ENCODE measurements at places on chromosomes 1 and 21.

DNA sequence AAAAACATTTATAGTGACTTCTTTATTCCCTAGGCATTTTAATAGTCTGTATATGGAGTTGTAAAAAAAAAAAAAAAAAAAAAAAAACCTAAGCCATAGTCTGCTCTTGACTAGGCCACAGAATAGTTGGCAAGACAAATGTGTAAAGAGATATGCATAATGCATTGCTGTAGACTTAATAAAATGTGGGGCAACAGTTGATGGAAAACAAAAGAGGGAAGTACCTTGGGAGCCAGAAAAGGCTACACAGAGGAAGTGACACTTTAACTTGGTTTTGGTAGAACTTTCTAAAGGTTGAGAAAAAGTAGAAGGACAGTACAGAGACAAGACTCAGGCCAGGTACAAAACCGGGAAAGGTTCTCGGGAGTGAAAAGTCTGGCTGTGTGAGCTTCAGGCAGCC is 802.9 kb upstream of the ADAMTS5 start:
- DNase-seq = no peak

GRCh38 chr1:61056573-61057439 is 25.6 kb upstream of the NFIA start:
- peak; percentile 29 for DNase-seq

- no peak for DNase-seq
Measured at GRCh38 chr1:47491341-47491753, 53.5 kb downstream of the FOXD2 start.

DNA sequence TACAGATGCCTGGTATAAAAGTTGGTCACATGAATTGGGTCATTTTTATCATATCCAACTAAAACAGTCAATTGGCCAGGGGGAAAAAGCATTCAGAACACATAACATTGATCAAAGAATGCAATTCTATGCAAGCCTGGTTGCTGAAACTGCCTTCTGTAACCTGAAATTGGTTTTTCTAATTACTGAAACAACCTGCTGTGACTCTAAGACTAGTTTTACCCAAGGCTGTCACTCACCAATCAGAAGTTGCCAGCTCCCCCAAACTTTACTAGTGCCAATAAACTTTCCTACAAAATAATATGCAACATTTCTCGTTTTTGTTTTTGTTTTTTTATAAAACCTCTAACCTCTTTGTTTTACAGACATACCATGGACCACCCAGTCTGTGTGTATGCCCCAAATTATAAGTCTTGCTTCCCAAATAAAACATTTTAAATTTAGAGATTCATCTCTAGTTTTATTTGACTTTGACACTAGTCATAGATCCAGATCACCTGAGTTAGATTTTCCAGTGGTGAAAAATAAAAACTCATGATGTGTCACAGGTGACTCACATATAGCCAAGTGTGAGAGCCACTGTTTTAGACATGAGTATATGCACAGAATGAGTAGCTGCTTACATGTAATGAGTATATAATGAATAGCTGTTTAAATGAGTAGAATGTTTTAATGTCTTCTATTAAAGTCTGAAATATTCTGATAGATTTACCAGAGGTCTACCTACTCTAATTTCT is 64.2 kb upstream of the CR2 start:
- DNase-seq = peak; percentile 13

DNA sequence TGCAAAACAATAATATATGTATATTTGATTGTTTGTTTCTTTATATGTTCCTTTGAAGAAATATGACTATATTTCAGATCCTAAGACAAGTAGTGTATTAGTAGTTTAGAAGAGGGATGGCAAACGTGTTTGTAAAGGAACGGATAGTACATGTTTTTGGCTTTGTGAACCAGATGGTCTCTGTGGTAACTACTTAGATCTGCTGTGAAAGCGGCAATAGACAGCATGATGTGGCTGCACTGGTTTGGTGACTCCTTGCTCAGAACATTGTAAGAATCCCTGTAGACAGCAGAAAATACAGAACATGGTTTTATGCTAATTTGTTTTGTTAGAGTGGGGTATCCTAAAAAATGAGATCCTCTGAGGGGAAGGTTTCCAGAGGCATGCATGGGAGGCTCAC is 3.1 kb downstream of the ACADM start:
- DNase-seq = no peak

DNA sequence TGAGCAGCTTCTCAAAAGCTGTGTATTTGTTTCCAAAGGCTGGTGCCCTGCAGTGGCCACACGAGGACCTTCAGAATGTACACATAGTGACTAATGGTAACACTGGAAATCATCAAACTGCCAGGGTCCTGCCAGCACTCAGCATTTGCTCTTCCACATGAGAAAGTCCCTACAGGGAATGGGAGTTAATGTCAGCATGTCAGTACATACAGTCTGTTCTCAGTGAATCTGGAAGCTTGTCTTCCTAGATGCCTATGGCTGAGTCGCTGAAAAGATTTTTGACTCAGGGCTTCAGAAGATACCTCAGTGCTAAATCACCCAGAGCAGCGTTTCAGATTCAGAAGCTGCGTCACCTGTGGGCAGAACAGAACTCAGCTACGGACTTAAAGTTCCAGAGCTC is 108.2 kb downstream of the CDC7 start:
- DNase-seq = no peak

DNA sequence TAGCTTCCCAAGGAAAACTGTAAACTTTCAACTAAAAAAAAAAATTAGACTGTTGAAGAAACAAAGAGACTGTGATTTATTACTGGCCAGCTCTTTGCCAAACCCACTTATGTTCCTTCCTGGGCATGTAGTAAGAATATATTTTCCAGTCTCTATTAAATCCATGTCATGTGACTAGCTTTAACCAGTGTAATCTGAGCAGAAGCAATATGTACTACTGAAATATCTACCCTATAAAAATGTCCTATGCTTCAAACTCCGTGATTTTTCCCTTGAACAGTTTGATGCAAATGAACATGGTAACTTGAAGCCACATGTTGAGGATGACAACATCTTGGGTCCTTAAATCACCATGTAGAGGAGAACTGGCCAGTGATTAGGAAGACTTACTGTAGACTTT is 144.5 kb downstream of the NTMT2 start:
- DNase-seq = no peak

- no peak for DNase-seq
Measured at GRCh38 chr1:92705446-92705845, 79.5 kb downstream of the EVI5 start.

DNA sequence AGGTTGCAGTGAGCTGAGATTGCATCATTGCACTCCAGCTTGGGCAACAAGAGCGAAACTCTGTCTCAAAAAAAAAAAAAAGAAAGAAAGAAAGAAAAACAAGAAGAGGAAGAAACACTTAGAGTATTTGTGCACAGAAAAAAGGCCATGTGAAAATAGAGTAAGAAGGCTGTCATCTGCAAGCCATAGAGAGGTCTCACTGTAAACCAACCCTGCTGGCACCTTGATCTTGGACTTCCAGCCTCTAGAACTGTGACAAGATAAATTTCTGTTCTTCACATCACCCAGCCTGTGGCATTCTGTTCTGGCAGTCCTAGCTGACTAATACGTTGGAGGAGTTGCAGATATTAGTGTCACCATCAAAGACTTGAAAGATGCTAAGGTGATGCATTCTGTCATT is 12.1 kb upstream of the ZDHHC18 start:
- DNase-seq = no peak

- no peak for DNase-seq
Measured at GRCh38 chr1:54865238-54866073, 21.5 kb downstream of the DHCR24 start.

DNA sequence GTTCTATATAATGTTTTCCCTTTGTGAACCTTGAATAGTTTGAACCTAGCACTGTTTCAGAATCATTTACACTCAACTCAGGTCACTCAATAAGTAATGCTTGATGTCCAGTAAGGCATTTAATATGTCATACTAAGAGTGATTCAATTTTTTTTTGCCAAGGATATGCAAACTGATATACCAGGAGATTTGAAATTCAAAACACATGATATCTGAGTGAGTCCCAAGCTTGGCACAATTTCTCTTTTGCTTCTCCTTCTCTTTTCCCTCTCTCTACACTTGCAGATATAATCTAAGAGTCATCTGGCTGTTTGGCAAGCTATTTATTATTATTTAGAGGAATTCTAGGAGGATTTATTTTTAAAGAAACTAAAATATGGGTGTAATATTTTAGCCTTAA is 61.6 kb upstream of the SPAG17 start:
- DNase-seq = no peak

GRCh38 chr21:37970548-37970947 is 54.3 kb upstream of the KCNJ6 start:
- no peak for DNase-seq

GRCh38 chr1:52098139-52098871 is 42.2 kb downstream of the BTF3L4 start:
- DNase-seq = no peak

DNA sequence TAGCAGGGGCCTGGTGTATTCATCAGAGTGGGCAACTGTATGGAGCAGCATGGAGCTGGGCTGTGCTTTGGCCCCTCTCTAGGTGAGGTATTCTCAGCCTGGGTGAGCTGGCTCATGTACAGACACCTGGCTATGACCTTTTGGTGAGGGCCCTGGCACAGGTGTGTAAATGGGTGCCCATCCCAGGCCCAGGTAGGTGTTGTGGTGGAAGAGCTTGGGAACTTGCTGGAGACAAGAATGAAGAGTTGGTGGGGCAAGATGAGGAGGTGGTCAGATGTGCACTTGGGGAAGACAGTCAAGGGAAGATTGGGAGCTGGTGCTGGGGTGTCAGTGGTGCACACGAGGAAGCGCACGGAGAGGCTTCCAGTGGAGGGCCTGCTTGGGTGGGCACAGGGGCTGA is 95.5 kb downstream of the TRIM11 start:
- DNase-seq = no peak

- DNase-seq = no peak
Measured at GRCh38 chr1:25529518-25530185, 13.8 kb upstream of the LDLRAP1 start.

- DNase-seq = no peak
Measured at GRCh38 chr1:180562640-180563025, 3.9 kb downstream of the OVAAL start.

DNA sequence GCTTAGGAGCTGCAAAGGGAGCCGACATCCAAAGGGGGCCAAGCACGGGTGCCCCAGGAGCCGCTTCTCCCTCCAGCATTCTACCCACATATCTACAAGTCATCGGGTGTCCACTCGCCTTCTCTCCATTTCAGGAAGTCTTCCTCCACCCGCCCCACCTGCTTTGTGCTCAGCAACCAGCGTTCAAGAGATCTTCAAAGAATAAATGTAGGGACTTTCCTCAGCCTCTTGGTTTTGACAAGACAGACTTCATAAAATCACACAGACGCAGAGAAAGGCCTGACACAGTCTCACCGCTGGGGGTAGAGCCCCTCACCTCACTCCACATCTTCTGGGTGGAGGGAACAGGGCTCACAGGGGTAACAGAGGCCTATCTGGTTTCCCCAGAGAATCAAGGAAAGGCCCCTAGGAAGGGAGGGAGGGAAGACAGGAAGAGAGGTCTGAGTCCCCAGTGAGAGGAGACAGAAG is 49.5 kb downstream of the SSBP3 start:
- DNase-seq = peak; percentile 55

- no peak for DNase-seq
Measured at GRCh38 chr1:228983661-228984060, 248.4 kb downstream of the RHOU start.

DNA sequence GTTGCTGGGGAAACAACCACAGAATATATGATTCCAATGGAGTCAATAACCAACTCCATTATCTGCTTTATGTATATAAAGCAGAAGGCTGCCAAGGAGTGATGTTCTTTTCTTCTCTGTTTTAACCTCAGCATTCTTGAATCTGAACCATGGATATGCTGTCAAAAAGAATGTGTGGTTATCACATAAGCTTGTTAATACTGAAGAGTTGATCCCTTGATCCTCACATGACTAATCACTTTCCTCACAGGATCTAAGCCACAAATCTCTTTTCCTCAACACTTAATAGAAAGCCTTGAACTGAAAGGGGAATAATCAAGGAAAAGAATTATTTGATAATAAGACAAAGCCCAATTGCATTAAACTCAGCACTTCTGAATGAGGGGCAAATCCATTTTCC is 271.3 kb upstream of the KIAA0040 start:
- no peak for DNase-seq

GRCh38 chr1:32874860-32875752 is 4.4 kb upstream of the FNDC5 start:
- DNase-seq = no peak

DNA sequence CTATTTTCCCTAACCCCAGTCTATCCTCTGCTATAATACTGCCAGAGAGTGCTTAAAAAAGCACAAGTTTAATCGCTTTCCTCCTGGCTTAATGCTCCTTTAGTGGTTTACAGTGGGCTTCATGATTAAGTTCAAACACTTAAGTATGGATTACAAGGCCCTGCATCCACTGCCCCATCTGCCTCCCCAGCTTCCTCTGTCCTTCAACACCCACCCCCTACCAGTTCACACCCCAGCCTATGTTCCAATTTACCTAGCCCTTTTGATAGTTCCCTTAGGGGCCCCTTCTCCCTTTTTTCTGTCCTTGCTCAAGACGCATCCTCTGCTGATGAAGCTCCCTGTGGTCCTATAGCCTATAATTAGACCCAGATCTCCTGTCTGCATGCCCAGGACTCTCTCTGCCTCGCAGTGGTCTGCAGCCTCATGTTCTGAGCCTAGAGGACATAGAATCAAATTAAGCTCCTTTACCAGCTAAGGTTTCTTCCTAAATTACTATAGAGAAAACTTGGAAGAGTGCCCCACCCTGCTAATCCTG is 212.5 kb downstream of the FGGY start:
- DNase-seq = no peak

- no peak for DNase-seq
Measured at GRCh38 chr1:67615886-67616285, 69.1 kb upstream of the GADD45A start.

DNA sequence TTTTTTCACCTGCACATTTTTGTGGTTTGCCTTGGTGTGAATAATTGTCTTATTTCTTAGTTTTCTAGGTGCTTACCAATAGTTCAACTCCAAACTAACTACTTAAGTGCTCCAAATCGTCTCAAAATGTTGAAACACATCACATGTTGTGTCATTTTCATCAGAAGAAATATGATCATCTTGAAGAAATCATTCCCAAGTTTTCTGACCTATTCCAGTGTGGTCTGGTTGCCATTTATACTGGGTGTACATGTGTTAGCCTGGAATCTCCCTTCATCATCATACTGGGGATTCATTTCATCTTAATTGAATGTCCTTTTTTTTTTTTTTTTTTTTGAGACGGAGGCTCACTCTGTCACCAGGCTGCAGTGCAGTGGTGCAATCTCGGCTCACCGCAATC is 67.0 kb downstream of the EIF2B3 start:
- DNase-seq = no peak

- no peak for DNase-seq
Measured at GRCh38 chr1:24206516-24207394, 19.7 kb upstream of the IFNLR1 start.

DNA sequence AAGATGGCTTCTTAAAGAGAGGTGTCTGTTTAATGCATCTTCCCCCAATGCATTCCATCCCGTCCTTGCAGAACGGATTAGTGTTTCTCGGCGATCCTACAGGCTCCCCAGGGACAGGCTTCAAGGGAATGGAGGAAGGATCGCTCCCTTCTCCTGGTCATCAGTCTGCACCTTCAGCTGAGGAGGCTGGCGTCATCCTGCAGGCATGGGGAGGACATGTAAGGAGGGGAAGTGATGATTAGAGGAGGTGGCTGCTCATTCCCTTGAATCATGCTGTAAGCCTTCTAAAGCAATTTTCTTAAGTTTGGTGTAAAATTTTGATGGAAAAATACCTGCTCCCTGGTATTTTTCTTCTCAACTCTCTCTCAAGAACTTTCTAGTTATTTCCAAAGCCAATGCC is 603.6 kb downstream of the NPHP4 start:
- no peak for DNase-seq

GRCh38 chr1:201955729-201956143 is 433 bp downstream of the TIMM17A start:
- DNase-seq = no peak

All from CD4-positive, alpha-beta T cell treated with Interleukin-2 at 100 ng/mL for 4 hours (primary cell).